ENCODE measurements at places on chromosomes 5 and 9.

GRCh38 chr5:59532979-59533729 is 360.4 kb downstream of the PDE4D start:
- no peak for DNase-seq

- DNase-seq, result no peak
These were observed 17.4 kb downstream of the DNAJA1 start for GRCh38 chr9:33042473-33042872.

GRCh38 chr5:73292816-73293459 is 119.9 kb downstream of the TMEM174 start:
- DNase-seq, result no peak

DNA sequence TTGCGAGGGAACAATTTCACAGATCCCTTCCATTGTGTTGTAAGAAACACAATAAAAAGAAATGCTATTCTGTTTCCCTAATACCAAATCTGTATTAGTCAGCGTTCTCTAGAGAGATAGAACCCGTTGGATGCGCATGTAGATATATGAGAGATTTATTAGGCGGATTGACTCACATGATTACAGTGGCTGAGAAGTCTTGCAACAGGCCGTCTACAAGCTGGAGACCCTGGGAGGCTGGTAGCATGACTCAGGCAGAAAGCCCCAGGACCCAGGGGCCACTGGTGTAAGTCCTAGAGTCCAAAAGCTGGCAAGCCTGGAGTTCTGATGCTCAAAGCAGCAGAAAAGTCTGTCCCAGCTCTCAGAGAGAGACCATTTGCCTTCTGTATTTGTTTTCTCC is 18.4 kb upstream of the IL17B start:
- DNase-seq, result no peak

DNA sequence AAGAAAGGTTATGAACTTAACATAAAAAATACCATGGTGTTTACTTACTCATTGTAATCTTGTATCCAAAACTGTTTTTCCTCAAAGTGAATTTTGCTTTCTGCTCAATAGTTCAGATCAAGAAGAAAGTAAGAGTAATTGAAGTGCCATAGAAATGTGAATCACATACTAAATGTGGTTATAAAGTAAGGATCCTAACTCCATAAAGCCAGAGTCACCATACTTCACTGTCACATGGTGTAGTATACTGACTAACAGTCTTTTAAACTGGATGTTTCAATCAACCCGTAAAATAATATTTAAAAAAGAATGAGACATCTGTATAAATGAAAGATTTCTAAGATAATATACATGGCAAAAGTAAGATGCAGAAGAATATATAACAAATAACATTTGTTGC is 72.1 kb downstream of the NIPBL start:
- DNase-seq, result no peak

Data from NCI-H446 (cell line).